ENCODE measurements at places on chromosomes 16 and 17. TPM values are rescaled to one million over a fixed set of nuclear protein-coding genes. Genes with fewer than 3 reads are reported as not detected.

GRCh38 chr17:81539961-81540675 lies 11.9 kb downstream of the FSCN2 start:
- no peak for DNase-seq

- DNase-seq = no peak
Measured at GRCh38 chr16:86231996-86232350, 278.4 kb upstream of the FOXF1 start.

DNA sequence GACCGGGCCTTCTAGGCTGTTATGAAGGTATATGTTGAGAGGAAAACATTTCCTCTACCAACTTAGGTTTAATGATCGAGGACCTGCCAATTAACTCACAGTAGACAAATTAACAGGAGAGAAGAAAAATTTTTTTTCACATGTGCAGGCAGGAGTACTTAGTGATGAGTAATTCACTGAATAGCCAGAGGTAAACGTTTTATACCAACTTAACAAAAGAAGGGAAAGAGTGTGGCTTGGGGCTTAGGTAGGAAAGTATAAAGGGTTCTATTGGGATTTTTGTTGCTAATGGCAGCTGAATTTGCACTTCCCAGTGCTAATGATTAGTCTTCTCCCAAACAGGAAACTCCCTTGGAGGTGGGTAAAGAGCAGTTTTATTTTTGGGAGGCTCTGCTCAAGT lies 121.6 kb upstream of the HS3ST4 start:
- DNase-seq = no peak

- no peak for DNase-seq
Measured at GRCh38 chr16:87412371-87412995, 20.3 kb downstream of the MAP1LC3B start.

- no peak for DNase-seq
Measured at GRCh38 chr17:75646638-75646992, 13.4 kb downstream of the SMIM5 start.

GRCh38 chr17:2795441-2796163 lies 636 bp upstream of the RAP1GAP2 start:
- DNase-seq = no peak

The NR1D1 gene
- total RNA-seq = 4.7 TPM

The ARHGAP23 gene
- total RNA-seq = 11.2 TPM

The ARHGDIG gene
- total RNA-seq = 2.9 TPM

The SPATA32 gene
- not detected for total RNA-seq

The RFWD3 gene
- total RNA-seq = 35.6 TPM
